Smooth muscle cell of the brain vasculature (primary cell): ENCODE measurements at places on chromosomes 3 and 15.
A peak's percentile ranks its signal among the peaks of the same experiment; 100 is the strongest.

GRCh38 chr3:155037508-155038202 lies 42.5 kb upstream of the MME start:
- DNase-seq: no peak

DNA sequence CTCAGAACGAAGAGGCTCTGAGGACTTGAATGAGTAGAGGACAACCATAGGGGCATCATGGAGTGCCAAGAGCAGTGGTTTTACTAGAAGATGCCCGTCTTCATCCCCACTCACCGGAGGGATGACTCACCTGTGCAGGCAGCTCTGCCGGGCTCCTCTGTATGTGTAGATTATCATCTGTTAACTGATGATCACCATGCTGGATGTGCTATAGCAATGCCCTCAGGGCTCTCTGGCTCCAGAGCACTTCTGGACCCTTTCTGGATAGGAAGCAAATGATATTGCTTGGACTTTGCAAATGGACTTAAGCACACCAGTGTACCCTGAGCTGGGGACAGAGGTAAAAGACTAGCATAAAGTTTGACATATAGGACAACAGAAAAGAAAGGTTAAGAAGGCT lies 10.2 kb upstream of the TGFBR2 start:
- no peak for DNase-seq

GRCh38 chr3:192194085-192194484 lies 533.3 kb downstream of the FGF12 start:
- DNase-seq: no peak

DNA sequence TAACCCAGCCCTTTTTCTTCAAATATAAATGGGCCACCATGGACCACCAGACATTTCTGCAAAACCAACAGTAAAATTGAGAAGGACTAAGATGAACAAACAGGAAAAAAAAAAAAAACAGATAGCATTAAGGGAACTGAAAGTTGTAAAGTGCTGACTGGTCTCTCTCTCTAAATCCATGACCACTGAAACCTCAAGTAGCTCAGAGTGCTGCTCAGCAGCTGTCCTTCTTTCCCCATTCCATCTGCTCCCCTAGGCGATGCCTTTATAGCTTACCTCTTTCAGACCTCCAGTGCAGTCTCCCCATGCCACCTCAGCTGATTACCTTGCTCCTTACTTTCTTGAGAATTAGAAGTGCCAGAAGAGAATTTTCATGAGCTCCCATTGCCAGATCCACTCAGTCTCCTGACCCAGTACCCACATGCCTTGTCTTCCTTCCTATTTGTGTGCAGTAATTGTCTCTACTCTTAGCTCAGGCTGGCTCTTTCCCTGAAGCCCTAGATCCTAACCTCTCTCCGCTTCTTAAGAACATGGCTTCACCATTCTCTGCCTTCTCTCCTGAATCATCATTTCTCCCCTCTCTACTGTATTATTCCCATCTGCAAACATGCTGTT lies 23.9 kb upstream of the XIRP1 start:
- DNase-seq: no peak

GRCh38 chr3:38382506-38383080 lies 36.0 kb downstream of the XYLB start:
- DNase-seq: no peak

DNA sequence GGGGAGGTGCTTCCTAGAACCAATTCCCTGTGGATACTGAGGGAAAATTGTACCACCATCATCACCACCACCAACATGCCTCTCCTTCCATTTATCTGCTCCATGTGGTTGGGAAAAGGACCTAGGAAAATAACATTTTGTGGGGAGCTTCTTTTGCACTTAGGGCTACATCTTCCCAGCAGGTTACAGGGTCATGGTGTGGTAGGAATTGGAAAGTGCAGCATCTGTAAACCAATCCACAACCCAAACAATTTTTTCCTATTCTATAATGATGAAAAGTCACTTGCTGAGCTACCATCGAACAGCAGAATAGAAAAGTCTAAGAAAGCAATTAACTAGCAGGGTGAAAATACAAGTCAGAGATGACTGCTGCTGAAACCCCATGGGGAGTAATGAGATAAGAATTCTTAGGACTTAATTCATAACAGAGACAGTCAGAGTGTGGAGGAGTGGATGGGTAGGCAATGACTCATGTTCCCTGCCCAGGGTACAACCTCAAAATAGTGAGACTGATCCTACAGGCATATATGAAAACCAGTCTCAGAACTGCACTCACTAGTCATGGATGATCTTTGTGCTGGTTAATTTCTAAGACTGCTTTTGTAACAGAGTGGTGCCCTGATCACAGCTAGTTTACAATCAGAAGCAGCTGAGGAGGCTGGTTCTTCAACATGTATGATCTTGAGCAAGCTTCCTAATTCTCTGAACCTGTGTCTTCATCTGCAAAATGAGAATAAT lies 38.1 kb upstream of the LEKR1 start:
- DNase-seq: peak; percentile 58

GRCh38 chr15:38611228-38611627 lies 46.6 kb upstream of the RASGRP1 start:
- no peak for DNase-seq

DNA sequence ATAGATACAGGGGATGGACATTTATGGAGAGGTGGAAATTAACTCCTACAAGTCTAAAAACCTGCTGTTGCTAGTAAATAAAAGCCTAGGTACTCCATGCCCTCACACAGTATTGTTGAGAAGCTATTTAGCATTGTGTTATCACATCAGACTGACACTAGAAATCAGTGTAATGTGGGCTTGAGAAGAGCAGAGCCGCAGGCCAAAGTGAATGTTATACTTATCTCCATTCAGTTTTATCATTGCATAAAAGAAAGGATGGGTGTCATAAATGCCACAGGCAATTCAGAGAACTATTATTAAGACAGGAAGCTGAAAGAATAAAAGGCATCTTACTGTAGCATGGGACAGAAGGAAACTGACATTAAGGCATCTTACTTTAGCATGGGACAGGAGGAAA lies 13.7 kb upstream of the ISLR start:
- DNase-seq: no peak

GRCh38 chr15:59281699-59282098 lies 75.1 kb downstream of the LDHAL6B start:
- no peak for DNase-seq

GRCh38 chr3:134466331-134466730 lies 19.5 kb downstream of the ANAPC13 start:
- DNase-seq: no peak

- no peak for DNase-seq
Measured at GRCh38 chr3:126607214-126607908, 47.6 kb downstream of the TXNRD3 start.

GRCh38 chr3:126130081-126130855 lies 46.3 kb upstream of the SLC41A3 start:
- no peak for DNase-seq

DNA sequence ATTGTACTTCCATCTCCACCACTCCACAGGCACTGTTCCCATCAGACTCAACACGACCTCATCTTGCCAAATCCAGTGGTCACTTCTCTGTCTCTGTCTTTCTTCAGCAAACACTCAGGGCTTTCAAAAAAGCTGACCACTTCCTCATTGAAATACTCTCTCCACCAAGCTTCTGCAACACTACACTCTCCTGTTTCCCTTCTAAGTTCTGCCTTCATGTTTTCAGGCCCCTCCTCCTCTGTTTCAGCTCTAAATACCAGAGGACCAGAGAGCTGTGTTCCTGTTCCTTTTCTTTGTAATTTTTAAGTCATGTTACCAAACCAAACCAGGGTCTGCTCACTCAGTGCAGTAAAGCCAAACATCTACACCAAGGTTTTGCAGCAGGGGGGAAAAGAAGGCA lies 33.8 kb upstream of the ACP3 start:
- DNase-seq: no peak

DNA sequence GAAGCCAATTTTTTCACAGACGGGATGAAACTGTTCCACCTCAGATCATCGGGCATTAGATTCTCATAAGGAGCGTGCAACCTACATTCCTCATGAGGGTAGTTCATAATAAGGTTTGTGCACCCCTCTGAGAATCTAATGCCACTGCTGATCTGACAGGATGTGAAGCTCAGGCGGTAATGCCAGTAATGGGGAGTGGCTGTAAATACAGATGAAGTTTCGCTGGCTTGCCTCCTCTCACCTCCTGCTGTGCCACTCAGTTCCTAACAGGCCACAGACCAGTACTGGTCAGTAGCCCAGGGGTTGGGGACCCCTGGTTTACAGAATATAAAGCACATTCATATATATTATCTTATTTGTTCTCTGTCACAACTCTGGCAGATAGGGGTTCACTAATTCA lies 2.1 kb upstream of the LIMD1 start:
- DNase-seq: no peak

GRCh38 chr3:13294442-13295351 lies 125.4 kb downstream of the NUP210 start:
- DNase-seq: no peak

DNA sequence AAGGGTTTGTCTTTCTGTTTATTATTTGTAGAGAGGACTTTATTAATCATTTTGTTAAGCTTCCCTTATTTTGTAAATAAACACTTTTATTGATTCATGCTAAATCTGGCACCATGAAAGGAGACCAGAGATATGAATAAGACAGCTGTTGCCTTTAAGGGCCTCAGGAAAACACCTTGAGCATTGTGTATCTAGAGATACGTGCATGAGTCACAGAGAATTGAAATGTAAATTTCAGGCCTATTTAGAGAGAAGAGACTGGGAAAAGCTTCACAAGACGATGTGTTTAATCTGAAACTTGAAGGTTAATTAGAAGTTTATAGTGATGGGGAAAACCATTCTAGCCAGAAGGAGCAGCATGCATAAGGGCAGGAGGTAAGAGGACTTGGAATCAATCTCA lies 28.6 kb upstream of the UTS2B start:
- DNase-seq: no peak

DNA sequence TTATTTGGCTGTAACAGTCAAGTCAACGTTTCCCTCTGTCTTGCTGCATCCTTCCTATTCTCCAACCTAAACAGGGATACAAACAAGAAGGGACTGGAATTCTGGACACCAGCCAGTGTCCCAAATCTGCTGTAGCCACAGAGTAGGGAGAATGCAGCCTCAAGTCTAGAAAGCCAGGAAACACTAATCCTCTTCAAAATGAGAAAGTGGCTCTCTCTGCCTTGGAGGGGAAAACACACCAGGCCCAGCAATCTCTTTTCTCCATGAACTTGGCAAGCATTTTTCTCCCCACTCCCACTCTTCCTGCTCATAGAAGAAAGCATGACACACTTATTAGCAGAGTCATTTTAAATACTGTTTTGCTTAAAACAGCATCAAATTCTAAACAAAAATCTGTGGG lies 781.7 kb downstream of the SQOR start:
- no peak for DNase-seq

GRCh38 chr3:13011573-13012220 lies 61.5 kb downstream of the IQSEC1 start:
- DNase-seq: no peak

GRCh38 chr3:113275583-113275928 lies 64.2 kb downstream of the BOC start:
- no peak for DNase-seq

GRCh38 chr3:196707566-196707965 lies 4.5 kb downstream of the CEP19 start:
- no peak for DNase-seq

- DNase-seq: no peak
Measured at GRCh38 chr3:148066802-148067201, 630.9 kb upstream of the AGTR1 start.

- peak; percentile 77 for DNase-seq
Measured at GRCh38 chr3:79297245-79297960, 470.4 kb downstream of the ROBO1 start.

DNA sequence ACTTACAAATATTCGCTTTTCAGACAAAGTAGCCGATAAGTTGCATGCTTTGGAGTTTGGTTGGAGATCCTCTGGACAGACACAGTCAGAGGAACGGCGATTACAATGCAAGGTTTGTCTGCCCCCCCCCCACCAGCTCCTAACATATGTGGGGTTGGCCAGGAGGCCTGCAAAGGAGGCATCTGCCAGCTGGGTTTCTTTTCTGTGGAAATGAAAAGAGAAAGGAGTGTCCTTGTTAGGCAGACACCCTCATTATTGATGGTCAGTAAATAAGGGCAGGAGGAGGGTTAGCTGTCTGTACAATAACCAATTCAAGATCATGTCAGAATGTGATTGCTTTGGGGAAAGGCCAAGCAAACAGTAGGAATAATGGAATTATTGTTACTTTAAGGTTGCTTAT lies 49.1 kb downstream of the TLNRD1 start:
- DNase-seq: no peak

DNA sequence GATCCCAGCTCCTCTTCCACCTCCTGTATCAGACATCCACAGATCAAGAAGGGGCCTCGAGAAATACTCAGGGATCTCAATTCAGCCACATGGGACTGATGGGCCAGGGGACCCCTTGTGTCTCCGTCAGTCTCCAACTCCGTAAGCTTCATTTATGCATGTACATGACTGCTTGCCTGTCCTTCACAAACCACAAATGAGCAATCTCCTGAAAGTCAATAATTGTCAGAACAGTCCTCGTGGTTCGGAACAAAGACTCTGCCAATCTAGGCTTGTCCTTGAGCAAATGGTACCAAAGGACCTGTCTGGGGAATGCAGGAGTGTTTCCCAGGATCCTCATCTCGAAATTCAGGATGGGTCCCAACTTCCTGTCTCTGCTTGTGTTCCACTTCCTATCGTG lies 20.8 kb downstream of the SLC12A8 start:
- no peak for DNase-seq

DNA sequence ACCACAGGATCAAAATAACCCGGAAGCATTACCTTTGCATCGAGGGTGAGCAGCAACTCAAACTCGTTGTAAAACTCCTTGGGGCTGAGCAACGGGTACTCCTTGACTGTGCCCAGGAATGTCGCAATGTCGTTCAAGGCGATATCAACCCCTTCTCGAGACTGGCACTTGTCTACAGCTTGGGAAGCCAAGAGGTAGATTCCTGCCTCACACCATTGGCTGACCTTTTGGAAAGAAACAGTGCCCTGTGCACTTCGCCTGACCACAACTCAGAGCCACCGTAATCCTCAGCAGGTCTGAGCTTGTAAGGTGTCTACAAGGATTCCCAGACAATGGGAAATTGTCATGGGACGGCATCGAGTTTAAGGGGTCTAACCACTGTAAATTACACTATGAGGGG lies 43.9 kb downstream of the B3GNT5 start:
- DNase-seq: no peak

GRCh38 chr3:122621112-122621511 lies 43.7 kb downstream of the PARP15 start:
- no peak for DNase-seq

DNA sequence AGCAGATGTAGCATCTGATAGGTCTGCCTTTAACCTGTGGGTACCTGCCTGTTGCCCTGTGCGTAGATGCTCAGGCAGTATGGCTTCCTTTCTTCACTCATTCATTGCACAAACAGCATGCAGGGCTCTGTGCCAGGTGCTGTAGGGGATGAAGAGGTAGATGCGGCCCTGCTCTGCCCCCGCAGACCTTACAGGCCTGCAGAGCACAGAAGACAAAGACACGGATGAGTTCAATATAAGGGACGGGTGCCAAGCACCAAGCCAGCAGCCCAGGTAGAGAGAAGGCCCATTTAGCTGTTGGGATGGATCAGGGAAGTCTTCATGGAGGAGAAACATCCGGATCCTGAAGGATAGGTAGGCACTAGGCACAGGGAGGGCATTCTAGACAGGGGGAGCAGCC lies 69.4 kb downstream of the AAGAB start:
- DNase-seq: no peak

GRCh38 chr3:190972840-190973270 lies 110.4 kb upstream of the GMNC start:
- no peak for DNase-seq
